ENCODE measurements at places on chromosomes 5 and 9.

GRCh38 chr5:40716000-40716399 lies 36.3 kb downstream of the PTGER4 start:
- DNase-seq = no peak

GRCh38 chr9:133598978-133599377 lies 10.2 kb downstream of the FAM163B start:
- DNase-seq = no peak

- DNase-seq = no peak
Measured at GRCh38 chr5:158462349-158463114, 603.6 kb upstream of the CLINT1 start.

- DNase-seq = no peak
Measured at GRCh38 chr5:82549263-82549662, 271.1 kb upstream of the RPS23 start.

GRCh38 chr5:113278976-113279375 lies 155.8 kb downstream of the TSSK1B start:
- no peak for DNase-seq

GRCh38 chr5:143514616-143515335 lies 111.3 kb upstream of the NR3C1 start:
- DNase-seq = no peak

- DNase-seq = no peak
Measured at GRCh38 chr5:59348189-59348588, 545.3 kb downstream of the PDE4D start.

DNA sequence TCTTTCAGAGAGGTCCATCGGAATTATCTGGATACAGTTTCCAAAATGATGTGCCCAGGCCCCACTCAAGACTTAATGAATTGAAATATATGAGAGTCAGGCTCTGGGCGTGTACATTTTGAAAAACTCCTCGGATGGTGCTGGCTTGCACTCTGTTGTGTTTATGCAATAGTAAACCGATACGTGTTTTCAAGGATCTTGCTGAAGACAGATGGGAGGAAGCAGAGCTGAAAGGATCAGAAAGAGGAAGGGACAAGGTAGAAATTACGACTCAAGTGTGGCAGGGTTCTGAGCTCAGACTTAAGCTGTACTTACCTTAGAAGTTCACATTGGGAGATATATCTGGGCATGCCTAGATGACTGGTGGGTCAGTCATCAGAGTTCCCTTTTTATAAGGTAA lies 13.7 kb upstream of the STOM start:
- DNase-seq = no peak

DNA sequence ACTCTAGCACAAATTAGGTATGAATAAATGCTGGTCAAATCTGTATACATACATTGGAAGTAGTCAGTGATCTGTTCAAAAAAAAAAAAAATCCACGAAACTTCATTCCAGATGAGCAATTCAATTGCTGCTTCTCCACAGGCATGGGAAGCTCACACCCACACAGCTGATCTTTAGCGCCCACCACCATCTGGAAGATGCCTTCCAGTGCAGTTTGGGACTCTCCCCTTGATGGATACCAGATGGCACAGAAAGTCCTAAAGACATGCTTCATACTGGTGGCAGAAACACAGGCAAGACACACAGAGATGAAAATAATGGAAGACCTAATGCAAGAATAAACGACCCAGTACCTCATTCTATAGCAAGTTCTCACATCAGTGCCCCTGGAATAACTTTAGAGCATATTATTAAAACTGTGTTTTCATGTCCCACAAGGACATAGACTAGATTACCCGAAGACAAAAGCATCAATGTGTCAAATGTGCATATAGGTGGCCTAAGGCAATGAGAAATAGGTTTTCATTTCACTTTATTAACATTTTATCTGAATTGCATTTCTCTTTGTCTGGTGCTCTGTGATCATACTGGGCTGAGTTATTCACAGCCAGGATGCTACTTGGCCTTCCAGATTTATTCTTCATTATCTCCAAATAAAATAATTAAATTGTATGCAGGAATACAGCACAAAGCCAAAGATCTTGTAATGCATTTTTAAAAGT lies 135.4 kb upstream of the TAS2R1 start:
- DNase-seq = no peak

- DNase-seq = no peak
Measured at GRCh38 chr9:88653406-88653805, 118.4 kb downstream of the NXNL2 start.

DNA sequence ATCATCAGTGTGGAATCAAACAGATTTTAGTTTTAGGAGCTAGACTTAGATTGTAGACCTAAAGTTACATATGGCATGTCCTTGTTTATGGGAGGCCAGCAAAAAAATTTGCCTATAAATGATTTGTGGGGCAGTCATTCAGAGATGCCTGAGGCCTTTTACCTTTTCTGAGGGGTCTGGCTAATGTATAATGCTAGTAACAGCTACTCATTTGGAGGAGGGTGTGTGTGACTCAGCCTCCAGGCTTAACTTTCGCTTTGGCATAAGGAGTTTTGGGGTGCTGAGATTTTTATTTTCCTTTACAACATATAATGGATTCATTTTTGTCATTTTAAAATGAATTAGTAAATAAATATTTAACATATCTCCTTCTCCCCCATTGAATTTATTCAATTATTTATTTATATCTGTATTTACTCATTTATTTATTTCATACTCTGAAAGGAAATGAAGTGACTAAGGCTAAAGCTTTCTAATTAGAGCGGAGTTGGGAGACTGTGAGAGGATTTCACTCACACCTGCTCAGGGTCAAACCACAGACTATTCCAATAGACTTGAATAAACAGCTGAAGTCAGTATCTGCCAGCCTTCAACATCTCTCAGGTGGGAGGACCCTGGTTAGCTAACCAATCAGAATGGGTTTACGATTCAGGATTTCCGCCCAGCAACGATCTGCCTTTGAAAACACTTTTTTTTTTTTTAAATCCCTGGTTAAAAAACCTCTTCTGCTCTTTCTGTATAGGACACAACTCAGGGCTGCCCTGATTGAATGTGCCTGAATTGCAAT lies 487.5 kb upstream of the SGCD start:
- DNase-seq = no peak

GRCh38 chr9:124125651-124125977 lies 114.0 kb downstream of the LHX2 start:
- DNase-seq = no peak

- no peak for DNase-seq
Measured at GRCh38 chr9:2403701-2404100, 217.9 kb upstream of the VLDLR start.

DNA sequence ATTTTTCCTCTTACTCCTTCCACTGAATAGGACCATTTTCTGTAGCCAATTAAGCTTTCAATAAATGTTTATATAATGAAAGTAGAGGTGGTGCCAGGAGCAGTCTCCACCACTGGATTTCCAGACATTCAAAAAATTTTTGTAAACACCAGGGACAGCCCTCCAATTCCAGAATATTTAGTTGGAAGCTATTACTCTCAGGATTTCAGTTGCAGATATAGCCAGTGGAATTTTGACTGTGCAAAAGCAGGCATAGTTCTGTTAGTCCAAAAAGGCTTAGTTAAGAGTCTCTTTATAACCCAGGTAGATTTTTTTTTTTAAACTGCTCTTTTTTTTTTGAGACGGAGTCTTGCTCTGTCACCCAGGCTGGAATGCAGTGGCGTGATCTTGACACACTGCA lies 138.1 kb upstream of the DMRT1 start:
- DNase-seq = no peak

DNA sequence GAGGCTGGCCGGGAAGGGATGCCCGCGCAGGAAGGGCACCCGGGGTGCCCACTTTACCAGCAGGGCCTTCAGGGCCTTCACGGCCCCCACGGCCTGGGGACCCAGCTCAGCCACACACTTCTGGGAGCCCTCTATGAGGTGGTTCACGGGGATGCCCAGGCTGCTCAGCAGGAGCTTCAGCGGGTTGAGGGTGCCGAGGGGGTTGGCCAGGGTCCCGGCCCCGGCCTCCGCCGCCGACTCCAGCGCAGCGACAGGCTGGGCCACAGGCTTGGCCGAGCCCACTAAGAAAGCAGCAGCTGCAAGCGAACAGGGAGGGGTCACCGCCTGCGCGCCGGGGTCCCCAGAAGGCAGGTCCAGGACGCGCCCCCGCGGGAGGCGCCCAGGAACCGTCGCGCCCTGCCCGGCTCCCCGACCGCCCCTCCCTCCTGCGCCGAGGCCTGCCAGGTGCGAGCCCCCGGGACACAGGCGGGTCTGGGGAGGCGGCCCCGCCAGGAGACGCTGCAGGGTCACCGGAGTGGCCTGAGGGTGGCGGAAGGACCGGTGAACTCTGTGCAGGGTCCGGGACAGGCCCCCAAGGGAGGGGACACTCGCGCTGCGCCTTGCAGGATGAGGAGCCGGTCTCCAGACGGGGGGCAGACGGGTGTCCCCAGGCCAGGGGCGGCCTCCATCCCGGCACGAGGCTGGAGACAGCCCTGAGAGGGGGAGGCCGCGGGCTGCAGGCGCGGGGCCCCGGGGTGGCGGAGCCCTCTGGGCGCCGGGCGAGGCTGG lies 572 bp downstream of the SCGB3A1 start:
- DNase-seq = no peak

GRCh38 chr5:124614836-124615385 lies 131.5 kb downstream of the ZNF608 start:
- no peak for DNase-seq

DNA sequence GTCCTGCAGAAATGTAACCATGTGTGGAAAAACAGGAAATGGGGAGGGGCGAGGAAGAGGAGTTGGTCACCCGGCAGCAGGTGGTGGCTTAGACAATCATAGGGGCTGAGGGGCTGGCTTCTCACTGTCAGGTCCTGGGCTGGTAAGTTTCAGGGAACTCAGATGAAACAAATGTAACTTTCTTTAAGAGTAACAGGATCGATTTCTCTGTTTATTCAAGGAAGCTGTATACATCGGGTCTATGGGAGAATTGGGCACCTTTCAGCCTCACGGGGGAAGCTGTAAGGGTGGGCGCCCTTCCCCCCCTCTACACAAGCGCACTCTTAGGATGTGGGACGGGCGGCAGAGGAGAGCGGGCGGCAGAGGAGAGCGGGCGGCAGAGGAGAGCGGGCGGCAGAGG lies 104.3 kb upstream of the SIMC1 start:
- no peak for DNase-seq

GRCh38 chr5:68316469-68316868 lies 100.9 kb downstream of the PIK3R1 start:
- DNase-seq = no peak

GRCh38 chr5:16926417-16926816 lies 9.7 kb downstream of the MYO10 start:
- DNase-seq = no peak

DNA sequence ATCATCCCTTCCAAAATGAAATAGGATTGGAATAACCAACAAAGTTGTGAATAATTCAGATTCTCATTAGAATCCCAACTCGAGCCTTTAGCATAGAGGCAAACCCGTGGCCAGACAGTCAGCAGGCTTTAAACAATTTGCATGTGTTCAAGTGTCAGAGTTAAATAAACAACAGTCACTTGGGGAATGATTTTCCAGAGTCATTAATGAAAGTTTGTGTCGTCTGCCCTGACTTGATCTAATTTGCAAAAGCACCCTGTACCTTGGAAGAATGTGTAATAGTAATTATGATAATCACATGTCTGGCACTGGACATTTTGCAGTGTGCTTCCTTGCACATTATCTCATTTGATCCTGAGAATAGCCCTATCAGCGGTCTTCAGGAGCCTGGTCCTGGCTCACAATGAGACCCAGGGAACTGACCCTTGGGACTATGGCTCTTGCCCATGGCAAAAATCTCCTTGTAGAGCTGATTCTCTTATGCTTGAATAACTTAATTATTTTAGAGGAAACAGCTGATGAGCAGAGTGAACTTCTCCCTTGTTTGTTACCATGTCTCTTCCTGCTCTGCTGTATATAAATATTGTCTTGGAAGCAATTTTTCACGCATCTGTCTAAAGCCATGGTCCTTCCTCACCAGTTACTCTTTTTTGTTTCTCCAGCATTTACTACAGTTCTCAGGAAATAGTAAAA lies 272.7 kb downstream of the NR3C1 start:
- DNase-seq = no peak

All from C1 segment of cervical spinal cord (tissue), 14 donors.